ENCODE measurements at places on chromosomes 6 and 20.

GRCh38 chr20:2697768-2698167 lies 5.2 kb downstream of the EBF4 start:
- no peak for DNase-seq

DNA sequence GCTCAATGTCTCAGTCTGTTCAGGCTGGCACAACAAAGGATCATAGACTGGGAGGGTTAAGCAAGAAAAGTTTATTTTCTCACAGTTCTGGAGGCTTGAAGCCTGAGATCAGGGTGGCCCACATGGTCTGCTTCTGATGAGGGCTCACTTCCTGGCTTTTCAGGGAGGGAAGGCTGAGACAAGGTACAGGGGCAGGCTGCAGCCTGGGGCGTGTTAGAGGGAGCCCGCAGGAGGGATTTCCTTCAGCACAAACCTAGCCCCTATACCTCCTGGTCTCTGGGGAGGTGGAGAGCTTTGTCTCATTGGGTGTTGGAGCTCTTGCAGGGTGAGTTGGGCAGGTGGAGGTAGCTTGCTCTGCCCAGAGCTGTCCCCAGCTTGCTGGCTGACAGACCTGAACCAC lies 81.1 kb upstream of the GPR6 start:
- no peak for DNase-seq

DNA sequence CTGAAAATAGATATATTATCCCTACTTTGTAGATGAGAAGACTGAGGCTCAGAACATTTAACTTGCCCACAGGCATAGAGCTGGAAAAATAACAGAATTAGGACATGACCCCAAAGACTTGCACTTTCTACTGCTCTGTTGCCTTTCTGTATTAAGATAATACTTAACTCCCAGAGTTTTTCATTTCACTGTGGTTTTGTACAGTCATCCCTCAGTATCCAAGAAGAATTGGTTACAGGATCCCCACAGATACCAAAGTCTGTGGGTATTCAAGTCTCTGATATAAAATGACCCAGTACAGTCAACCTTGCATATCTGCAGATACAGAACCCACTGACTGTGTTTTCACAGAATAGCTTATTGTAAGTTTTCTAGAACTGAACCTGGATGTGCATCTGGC lies 16.8 kb downstream of the MRS2 start:
- DNase-seq: no peak

DNA sequence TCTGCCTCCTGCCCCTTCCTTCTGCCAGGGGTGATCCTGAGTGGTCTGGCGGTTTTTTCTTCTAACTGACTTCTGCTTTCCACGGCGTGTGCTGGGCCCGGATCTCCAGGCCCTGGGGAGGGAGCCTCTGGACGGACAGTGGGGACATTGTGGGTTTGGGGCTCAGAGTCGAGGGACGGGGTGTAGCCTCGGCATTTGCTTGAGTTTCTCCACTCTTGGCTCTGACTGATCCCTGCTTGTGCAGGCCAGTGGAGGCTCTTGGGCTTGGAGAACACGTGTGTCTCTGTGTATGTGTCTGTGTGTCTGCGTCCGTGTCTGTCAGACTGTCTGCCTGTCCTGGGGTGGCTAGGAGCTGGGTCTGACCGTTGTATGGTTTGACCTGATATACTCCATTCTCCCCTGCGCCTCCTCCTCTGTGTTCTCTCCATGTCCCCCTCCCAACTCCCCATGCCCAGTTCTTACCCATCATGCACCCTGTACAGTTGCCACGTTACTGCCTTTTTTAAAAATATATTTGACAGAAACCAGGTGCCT lies 10.2 kb downstream of the SLC29A1 start:
- no peak for DNase-seq

GRCh38 chr20:25283221-25283951 lies 35.5 kb downstream of the PYGB start:
- no peak for DNase-seq

DNA sequence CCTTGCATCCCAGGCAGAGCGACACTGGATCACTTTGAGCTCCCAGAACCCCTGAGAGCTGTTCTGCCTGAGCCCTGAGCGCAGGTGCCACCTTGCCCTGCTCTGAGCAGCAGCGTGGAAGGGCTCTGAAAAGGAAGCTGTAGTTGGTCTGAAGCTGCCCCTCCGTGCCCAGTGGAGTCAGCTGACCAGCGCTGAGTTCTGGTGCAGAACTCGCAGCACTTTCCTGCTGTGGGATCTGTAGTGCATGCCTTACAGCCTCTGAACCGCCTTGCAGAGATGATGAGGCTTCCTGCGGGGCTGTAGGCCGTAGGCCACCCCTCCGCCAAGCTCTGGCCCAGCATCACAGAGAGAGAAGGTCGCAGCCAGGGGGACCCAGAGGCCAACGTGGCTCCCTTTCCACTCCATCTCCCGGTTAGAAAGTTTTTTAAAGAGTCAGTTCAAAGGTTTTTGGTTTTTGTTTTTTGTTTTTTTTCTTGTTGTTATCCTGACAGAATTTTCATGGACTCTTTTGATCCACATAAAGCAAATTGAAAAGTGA lies 158.3 kb upstream of the CST7 start:
- no peak for DNase-seq

DNA sequence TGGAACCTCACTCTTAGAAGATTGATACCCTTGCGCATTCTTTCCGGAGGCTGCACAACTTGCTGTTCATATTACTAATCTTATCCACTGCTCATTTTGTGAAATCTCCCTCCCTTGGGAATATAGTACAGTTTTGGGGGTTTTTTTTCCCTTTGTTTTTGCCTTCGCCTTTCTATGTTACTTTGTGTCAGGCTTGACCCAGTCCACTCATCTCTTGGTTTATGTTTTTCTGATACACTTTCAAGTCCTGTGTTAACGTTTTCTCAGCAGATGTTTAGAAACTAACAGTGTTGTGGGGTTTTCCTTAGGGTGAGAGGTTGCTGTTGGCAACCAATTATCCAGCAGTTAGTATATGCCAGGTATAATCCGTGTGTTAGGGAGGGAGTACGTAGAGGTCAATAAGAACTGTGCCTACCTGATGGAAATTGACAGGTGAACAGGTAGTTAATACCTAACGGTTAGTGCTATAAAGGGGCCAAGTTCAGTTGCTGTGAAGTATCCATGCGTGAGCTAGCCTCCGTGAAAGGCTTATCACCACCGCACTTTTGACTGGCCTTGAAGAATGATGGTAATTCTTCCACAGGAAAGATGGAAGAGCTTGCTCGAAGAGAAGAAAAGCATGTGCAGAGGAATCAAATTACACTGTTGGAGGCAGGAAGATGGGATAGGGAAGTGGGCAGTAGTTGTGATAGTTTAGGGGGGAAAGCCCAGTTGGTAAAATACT lies 1.4 kb downstream of the NFYA start:
- DNase-seq: no peak

GRCh38 chr6:37777272-37777834 lies 42.2 kb upstream of the ZFAND3 start:
- DNase-seq: no peak
